ENCODE measurements at places on chromosomes 2 and 18.

GRCh38 chr2:192247456-192247855 is 52.7 kb upstream of the TMEFF2 start:
- no peak for DNase-seq

- DNase-seq: no peak
These were observed 257.1 kb downstream of the ACKR3 start for GRCh38 chr2:236826606-236827156.

DNA sequence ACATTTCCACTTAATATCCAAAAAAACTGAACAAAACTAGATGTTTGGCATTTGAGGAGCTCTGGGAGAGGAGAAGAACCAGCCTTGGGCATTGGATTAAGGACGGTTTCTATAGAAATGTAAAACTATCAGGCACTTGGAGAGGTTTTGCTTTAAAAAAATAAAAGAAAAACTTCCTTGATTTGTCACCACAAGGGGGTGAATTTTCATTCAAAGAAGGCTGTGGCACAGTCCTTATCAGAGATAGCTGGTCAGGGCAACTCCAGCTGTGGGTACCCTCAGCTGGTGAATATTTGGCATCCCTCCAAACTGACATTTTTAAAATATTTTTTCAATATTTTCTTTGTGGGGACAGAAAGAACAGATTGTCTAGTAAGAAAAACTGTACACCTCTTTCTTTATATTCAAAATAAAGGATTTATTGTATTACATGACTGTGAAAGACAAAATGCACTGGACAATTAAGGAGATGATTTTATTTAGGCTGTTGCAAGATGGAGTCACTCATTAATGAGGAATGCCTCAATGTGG is 46.1 kb upstream of the TBC1D8 start:
- DNase-seq: no peak

GRCh38 chr2:47503481-47504070 is 100.6 kb downstream of the MSH2 start:
- DNase-seq: no peak

DNA sequence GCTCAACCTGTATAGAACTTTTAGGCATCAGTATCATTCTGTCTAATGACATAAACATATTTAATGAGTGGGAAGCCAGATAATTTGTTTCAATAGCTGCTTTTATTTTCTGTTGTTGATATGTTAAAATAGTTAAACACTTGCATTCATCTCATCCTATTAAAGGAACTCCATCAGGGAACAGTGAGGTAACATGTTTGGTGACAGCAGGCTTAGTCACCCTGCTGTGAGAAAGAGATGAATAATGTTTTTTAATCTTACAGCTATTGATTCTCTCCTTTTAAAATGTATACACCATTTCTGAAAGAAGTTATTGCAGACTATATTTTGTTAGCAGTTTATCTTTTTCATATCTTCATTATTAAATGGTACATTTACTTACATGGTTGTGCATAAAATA is 123.3 kb upstream of the CWC22 start:
- DNase-seq: no peak

- no peak for DNase-seq
These were observed 5.9 kb downstream of the ASXL3 start for GRCh38 chr18:33583901-33584300.

DNA sequence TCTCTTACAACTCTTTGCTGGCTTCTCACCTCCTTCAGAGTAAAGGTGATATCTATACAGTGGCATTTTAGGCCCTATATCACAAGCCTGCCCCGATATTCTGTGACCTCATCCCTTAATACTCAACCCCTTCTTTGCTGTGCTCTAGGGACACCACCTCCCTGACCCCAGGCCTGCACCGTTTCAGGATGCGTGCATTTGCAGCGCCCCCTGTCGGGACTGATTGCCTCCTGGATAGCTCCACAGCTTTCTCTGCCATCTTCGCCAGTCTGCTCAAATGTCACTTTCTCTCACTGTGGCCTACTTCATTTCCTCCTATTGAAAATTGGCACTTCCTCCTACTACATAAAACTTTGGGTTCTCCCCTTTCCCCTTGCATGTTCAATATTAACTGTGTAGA is 289.6 kb downstream of the SOCS6 start:
- DNase-seq: peak; percentile 23

GRCh38 chr18:24027156-24027827 is 12.7 kb downstream of the TTC39C start:
- no peak for DNase-seq

Measured in neuronal stem cell (in vitro differentiated cells).